ENCODE measurements at places on chromosomes 11 and 22. TPM values are rescaled to one million over a fixed set of nuclear protein-coding genes. Genes with fewer than 3 reads are reported as not detected.

LRP4 gene
- total RNA-seq: 29.3 TPM

DNA sequence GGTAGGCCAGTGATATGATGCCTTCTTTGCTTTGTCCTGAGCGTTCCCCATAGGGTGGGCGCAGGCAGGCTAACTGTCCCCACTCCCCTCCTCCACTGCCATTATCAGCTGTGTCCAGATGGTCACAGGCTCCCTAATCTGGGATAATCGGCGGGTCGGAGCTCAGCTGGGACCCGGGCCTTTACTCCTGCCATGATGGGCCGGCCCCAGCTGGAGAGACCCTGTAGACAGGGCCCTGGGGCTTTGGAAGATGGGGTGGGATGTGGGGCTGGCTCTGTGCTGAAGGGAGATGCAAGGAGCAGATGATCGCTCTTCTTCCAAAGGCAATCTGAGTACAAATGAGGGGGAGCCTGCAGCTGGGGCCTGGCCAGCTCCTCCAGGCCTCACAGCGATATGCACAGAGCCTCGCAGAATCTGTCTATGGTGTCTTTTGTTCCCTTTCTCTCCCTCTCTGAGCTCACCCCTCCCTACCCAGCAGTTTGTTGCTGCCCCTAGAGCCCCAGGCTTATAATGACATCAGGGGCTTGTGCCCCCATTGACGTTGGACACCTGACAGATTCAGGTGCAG is 11.9 kb downstream of the KLHL35 start:
- no peak for DNase-seq

DNA sequence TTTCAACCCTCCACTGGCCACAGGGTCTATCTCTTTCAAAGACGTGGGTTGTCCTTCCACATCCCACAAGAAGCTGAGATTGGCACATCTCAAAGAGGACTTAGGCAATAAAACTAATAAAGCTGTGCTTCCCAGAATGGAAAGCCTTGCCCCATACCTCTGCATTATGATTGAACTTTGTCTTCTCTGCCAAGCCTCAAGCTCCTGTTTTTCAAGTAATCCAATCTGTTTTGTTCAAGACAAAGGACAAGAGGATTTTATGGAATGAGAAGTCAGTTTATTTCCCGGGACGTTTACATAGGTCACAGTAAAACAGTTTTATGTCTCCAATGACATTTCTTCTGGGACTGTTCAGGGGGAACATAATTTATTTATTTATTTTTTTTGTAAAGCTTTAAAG is 108.4 kb downstream of the GALNT18 start:
- DNase-seq: no peak

DNA sequence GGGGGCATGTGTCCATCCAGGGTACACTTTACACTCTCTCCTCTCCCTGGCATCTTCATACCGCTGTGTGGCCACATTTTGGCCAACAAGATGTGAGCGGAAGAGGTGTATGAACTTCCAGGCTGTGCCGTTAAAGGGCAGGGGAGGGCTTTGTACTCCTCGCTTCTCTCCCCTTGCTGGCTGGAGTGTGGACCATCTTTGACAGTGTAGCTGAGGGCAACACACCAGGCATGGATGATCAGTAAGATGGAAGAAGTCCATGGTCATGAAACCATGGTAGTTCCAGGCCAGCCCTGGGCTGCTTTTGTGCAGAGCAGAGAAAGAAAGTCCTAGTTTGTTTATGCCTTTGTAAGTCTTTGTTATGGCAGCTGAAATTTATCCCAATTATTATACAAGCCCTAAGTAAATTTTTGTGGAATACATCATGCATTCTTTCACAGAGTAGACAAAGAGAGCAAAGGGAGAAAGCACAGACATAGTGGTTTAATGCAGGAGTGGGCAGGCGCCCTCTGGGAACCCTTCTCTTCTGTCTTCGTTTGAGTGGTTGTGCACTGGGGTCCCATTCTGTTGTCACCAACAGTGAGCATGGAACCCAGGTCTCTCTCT is 70.4 kb downstream of the FBXO7 start:
- DNase-seq: no peak

DNA sequence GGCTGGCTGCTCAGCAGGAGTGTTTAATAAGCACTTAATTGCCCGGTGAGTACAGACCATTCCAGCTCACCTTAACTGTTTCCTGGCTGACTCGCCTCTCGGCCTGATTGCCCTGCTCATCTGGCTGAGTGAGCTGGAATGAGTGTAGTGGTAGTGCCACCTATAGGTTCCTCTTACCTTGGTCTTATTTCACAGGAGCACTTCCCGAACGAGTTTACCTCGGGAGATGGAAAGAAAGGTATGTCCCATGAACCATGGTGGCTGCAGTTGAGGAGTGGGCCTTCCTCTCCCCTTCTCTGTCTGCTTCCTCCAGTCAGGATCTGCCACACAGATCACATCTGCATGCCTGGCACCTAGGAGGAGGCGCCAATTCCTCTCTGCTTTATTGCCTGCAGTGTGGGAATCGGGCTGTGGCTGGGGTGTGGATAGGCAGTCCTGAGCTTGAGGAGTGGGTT is 26.7 kb downstream of the UPB1 start:
- DNase-seq: no peak

GRCh38 chr22:44935724-44936123 is 74.1 kb downstream of the PHF21B start:
- DNase-seq: no peak

All from sciatic nerve (tissue), 2 donors.